ENCODE measurements at places on chromosomes 12 and 14.

DNA sequence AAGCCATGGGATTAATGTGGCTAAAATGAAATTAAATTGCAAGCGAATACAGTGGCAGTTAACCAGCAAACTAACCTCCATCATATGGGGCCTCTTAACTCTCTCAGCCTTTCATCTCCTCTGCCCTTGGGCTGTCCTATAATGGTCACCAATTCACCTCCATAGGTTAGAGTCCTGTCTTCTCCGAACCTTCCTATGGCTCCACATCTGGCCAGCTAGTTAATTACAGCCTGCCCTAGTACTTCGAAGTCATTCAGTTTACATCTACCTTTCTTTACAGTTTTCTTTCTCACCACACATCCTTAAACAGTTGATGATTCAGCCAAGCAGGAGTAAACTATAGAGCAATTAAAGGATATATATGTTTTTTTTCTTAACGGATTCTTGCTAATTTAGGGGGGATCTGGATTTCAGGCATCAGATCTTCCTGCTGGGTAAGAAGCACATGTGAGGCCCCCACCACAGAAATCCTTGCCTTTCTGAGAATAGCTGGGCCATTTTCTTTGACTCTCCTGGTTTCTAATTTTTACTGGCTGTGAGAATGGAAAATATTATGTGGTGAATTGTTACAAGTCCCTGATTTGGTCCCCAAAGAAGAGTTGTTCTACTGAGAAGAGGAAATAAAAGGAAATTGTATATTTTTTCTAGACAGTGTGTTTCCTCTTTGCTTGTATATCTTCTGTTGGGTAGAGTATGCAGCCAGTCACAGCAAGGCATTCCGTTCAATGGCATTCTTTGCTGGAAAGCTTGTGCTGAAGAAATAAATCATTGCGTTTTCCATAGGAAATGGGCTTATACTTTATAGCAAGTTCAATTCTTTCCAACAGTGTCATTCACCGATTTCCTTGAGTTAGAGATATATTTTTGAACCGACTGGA lies 16.7 kb downstream of the HMGA2 start:
- DNase-seq, result no peak

DNA sequence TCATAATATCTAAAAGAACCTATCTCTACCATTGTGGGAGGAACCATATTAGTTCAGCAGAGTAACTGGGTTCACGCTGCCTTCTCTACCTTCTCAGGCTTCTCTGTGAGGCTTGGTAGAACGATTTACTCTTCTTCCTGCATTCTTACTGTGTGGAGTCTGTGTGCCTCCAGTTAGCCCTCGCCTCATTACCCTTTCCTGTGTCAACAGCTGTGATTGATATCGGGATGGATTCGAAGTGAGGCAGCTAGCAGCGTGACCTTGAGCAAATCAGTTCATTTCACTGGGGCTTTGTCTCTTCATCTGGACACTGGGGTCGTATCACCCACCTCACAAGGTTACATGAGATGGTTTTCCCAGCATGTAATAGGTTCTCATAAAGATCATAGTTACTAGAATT lies 4.6 kb upstream of the VRK1 start:
- DNase-seq, result no peak

- DNase-seq, result no peak
Measured at GRCh38 chr12:42125388-42125767, 19.3 kb downstream of the GXYLT1 start.

GRCh38 chr12:43931187-43931586 lies 95.3 kb downstream of the TMEM117 start:
- no peak for DNase-seq

DNA sequence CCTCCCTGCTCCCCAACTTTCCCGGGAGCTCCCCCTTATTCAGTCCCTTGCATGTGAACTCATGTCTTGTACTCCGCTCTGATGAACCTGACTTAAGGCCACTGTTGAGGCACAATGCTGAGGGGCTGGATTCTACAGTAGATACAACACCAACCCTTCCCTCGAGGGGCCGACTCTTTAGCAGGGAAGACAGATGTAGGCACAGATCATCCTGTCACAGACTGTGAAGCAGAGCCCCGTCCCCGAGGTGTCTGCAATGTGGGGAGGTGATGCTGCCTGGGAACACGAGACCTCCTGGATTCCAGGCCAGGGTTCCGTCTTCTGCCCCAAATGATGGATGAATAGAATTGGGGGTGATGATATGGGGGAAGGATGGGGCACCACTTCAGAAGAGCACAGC lies 175.1 kb downstream of the CHST11 start:
- DNase-seq, result no peak

DNA sequence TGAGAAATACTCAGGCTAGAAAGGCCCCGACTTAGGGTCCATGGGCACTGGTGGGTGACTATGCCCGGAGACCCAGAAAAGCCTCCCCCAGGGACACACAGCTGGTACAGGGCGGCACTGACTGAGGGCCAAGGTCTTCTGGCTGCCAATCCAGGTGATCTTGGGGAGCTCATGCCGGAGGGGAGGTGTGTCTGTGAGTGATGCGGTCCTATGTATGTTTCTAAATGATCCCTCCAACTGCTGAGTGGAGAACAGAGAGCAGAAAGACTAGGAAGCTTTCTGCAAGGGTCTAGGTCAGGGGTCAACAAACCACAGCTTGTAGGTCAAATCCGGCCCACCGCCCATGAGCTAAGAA lies 391 bp downstream of the SERPINA4 start:
- DNase-seq, result no peak

- DNase-seq, result no peak
Measured at GRCh38 chr12:94941440-94941862, 62.0 kb downstream of the NDUFA12 start.

DNA sequence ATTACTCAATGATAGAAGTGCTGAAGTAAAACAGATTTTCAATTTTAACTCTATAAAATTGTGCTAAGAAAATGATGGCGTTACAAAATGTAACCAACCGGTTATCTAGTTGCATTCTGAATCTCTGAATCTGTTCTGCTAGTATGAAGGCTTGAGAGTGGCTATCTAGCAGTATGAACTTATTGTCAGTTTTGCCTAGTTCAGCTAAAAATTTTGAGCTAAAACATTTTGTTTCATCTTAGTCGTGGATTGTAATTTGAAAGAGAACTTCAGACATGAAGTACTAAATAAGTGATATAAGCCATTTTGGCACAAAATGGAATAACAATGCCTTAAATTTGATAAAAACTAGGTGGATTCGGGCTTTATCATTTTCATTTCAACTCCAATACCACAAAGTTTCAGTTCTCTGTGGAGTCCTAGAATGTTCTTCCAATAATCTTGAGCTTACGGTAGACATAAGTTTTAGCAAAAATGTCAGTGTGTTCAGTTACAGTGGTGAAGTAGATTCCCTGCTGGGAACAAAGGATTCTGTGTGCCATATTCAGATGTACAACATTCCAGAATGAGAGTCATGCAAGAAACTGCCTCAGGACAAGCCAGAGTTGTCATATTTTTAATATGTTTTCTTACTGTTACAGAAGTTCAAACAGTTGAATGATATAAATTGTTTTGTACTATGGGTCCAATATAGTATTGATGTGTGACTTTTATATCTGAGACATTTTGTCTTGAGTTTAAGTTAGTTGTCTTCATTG lies 28.1 kb downstream of the ATP6V1D start:
- no peak for DNase-seq

DNA sequence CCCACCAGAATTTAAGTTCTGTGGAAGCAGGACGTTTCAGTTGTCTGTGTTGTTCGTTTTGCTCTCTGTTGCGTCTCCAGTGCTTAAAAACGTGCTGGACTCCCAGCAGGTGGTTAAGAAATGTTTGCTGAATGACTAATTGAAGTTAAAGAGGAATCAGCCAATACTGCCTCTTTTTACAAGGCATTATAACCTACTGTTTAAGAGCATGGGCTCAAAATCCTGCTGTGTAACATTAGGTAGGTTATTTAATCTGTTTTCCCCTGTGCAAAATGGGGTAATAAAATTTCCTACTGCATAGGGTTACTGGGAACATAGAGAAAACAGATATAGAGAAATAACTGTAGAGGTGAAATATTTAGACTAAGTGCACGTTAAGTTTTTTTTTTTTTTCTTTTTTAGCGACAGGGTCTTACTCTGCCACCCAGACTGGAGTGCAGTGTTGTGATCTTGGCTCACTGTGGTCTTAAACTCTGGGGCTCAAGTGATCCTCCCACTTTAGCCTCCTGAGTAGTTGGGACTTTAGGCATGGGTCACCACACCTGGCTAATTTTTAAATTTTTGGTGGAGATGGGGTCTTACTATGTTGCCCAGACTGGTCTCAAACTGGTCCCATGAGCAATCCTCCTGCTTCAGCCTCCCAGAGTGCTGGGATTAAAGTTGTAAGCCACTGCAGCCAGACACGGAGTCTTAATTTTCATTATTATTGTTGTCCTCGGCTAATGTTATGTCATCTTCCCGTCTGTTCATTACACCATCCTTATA lies 139.4 kb upstream of the PRICKLE1 start:
- DNase-seq, result no peak

DNA sequence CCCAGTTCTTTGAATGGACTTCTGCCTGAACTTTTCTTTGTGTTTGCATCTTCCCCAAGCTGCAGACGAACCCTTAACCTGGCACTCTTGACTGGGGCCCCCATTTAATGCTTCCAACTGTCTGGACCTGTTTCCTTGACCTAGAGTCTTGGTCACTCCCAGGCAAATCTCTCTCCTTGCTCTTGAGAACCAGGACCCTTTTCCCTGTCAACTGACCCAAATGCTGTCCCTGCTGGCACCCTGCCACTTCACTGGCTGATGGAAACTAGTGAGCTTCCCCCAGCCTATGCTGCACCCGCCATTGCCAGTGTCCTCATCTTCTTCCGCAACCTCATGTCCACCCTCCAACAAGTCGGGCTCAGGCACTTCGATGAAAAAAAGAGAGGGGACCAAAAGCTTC lies 79.5 kb downstream of the PRIMA1 start:
- no peak for DNase-seq

GRCh38 chr14:30621354-30621939 lies 672 bp upstream of the SCFD1 start:
- DNase-seq, result peak; percentile 10

DNA sequence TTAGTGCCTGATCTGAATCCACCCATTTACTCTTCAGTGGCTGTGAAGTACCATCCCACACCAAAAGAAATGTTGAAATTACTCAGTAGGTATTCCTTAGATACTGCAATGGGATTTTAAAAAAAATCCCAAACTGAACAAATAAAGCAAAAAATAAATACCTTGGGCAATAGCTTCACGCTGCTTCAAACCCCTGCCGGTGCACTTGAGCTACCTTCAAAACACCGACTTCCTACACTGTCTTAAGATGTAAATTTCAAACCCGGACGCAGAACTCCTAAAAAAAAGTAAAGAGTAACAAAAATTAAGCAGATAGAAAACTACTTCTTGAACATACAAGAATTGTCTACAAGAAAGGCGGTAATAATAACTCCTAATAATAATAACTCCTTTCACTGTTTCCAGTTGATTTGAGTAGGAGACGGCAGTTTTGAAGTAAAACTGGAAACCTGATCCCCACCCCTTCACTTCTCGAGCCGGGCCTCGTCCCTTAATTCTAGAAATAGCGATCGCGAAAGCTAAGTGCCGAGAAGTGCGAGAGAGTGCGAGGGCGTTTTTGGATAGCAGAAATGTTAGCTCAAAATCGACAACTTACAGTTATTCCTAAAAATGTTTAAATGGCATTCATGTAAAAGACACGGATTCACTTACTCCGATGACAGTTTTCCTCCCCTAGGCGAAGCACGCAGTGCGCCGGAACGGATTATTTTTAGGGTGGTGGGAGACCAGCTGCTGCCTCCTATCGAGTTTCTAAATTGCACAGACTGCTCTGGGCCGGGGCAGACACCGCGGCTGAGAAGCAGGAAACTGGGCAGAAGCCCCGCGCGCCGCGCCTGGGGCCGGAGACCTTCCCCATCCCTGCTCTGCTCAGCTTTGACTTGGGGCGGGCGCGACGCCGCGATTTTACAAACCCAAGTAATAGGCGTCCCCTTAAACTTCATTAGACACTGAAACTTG lies at the start of gene ABCC9:
Gene ABCC9, minus strand, starts transcription at position 878 of the 957 bp plus-strand sequence. CDS start 4,752 bp downstream, outside the sequence.
- DNase-seq, result no peak

- no peak for DNase-seq
Measured at GRCh38 chr12:15045451-15045850, 72.6 kb downstream of the PDE6H start.

DNA sequence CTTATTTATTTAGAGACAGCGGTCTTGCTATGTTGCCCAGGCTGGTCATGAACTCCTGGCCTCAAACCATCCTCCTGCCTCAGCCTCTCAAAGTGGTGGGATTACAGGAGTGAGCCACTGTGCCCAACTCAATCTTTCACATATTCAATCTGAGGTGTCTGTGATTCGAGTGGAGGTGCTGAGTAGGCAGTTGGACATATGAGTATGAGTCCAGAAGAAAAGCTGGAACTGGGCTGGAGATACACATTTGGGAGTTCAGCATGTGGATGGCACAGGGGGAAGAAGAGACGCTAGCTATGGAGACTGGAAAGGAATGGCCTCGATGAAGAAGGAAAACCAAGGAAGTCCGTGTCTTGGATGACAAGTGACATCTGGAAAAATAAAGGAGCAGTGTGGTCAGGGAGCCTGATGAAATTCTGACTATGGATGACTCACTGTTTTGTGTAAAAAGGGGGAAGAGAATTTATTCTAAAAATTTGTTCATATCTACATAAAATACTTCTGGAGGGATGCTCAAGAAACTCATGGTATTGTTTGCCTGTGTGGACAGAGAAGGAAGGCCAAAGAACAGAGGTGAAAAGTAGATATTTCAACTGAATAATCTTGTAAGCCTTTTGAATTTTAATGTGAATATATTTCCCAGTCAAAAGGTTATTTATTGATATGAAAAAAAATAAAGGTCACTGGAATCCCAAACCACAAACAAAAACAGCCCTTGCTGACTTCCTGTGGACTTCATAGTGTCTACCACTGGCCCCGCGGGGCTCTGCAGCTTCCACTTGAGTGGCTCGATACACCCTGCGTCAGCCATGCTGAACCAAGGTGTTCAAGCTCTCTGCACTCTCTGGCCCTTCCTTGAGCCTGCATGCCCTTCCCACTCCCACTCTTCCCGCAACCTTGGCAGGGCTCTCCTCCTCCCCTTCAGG lies 8.9 kb upstream of the LTA4H start:
- no peak for DNase-seq

DNA sequence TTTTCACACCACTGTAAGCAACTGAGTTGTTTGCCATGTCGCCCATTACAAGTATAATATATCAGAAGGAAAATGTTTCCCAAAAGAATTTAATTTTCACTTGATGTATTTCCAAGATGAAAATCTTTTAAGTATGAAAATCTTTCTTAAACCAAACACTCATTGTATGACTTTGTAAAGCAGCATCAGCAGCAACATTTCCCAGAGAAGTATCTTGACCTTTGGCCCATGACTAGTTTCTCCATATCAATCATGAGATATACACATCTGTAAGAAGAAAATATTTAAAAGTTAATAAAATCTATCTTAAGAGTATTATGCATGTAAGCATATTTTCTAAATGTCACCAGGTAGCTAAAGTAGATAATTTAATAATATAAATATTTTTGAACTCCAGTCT lies 52.8 kb downstream of the ATP2B1 start:
- no peak for DNase-seq
